ENCODE measurements at places on chromosomes 12 and 14.

GRCh38 chr12:58190618-58191017 lies 249.3 kb downstream of the ATP23 start:
- DNase-seq: no peak

- no peak for DNase-seq
Observed at GRCh38 chr14:42624980-42625761, 1018.5 kb downstream of the LRFN5 start.

DNA sequence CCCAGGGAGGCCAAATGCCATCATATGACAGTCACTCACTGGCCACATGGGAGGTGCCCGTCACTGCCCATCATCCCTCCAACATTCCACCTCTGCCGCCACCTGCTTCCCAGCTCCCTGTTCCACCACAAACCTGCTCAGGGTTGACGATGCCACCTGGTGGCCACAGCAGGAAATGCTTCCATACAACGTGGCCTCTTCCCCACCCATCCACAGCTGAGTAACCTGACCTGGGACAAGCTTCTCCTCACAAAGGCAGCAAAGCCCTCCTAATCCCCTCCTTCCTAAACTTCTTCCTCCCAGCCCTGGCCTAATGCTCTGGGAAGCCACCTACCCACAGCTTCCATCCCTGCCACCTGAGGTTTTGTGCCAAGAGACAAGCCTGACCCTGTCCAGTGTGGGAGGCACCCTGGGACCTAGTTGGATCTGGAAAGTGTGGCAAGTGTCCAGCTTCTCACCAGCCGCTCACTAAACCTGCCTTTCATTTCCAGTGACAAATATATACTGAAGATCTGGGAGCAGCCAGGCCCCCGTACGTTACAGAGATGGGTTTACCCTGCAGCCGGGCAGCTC lies 4.3 kb downstream of the DEGS2 start:
- DNase-seq: no peak

- DNase-seq: no peak
Observed at GRCh38 chr14:67986131-67986841, 166.7 kb downstream of the RAD51B start.

- DNase-seq: no peak
Observed at GRCh38 chr12:53069621-53070410, 9.4 kb downstream of the SPRYD3 start.

DNA sequence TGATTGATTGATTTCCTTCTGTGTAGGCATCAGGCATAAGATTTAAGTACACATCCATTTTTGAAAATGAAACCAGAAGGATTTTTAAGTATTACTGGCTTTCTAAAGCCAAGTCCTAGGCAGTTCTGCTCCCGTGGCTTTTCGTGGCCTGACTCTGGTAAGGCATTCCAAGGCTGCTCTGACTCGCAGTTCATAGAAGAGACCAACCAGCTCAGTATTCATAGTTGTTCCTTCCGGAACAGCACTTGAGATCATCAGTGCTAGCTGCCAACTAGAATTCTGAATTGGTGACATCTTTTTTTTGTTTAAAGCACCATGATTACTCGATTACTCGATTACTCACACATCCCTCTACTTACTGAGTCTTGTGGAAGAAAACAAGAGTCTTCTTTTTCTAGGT lies 25.9 kb downstream of the SUDS3 start:
- DNase-seq: no peak

DNA sequence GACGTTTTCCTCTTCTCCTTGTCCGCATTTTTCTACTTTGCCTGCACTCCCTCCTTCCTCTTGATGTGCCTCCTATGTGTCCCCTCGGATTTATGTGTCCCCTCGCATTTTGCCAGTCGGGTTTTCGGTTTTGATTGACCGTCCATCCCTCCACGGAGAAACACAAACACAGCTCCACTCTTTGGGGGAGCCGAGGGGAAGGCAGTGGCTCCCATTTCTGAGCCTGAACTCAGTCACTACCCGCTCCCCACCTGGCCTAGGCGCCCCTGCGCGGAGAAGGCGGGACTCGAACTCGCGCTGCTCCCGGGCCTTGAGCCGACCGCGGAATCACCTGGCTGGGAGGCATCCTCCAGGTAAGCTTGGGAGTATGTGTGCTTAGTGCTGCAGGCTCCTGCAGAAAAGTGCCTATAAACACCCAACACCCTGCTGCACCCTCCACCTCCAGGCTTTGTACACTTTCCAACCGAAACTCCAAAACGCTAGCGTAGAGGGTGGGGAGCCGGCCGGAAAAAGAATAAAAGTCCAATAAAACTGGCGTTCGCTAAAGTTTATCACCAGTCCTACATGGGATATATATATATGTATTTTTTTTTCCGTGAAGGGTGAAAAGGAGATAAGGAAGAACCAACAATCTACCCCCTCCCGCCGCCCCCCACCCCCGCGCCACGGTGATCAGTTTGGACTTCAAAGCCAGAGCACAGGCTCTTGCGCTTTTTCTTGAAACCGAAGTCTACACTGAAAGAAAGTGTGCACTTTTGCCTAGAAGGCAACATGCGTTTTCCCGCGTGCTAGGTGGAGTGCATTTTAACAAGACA lies 3.3 kb upstream of the CCND2 start:
- no peak for DNase-seq

GRCh38 chr12:80299976-80300375 lies 144.1 kb upstream of the PTPRQ start:
- DNase-seq: no peak

DNA sequence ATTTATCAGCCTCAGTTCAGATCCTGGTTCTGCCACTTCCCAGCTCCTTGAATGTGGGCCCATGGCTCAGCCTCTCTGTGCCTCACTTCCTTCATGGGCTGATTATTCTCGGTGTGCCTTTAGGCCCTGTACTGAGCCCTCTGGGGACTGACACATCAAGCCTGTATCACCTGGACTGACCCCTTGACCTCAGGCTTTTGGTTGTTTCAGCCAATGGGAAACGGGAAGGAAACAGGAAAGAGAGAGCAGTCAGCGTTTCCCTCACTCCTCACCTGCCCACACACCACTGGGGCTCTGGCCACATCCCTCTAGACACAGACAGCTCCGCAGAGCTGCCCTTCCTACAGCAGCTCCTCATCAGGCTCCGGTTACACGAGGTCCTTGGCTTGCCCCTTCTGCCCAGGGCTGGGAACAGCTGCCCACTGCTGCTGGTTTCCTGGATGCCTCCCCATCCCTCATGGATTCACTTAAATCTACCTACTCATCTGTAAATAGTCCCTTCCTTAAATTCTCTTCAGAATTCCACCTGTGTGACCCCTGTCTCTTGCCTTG lies 37.0 kb upstream of the ITPR2 start:
- no peak for DNase-seq

DNA sequence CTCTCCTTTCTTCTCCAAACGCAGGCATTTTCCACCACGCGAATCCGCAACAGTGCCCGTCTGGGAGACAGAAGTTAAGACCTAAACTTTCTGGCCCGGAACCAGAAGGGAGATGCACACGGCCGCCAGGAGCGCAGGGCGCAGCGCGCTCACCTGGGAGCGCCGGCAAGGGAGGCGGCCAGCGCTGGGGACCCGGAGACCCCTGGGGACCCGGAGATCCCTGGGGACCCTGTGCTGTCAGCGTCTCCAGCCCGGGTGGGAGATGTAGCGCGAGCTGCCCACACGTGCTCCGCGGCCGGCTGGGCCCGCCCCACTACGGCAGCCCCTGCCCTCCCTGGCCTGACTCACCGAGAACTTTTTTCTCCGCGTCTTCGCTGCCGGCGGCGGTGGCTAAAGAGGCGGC lies 620 bp downstream of the YBX3 start:
- DNase-seq: no peak

DNA sequence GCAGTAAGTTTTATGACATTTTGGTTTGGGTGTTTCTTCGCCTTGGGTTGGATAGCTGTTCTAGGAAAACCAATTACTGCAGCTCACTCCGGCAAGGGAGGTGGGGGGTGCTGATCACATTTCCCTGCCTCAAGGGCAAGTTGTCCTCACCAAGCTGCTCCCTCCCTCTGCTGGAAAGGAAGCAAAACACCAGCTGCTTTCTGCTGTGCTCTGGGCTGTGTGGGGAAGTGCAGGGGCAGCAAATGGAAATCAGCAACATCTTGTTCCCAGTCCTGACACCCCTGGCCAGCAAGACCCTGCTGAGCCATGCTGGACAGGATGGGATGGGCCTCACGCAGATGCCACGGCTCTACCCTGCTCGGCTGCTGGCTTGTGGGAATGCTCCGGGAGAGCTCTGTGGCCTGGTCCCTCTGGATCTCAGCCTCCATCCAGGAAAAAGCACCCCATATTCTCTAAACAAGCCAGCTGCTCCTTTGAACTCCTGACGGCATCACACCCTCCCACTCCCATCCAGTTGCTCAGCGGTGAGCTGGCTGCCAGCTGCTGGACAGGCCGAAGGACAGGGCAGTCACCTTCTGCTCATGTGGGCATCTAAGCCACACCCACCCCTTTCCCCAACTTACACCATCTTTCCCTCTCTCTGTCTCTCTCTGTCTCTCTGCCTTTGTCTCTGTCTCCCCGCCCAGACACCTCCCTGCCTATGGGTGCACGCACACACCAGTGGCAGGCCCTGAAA lies 52.4 kb upstream of the EIF5 start:
- no peak for DNase-seq

- no peak for DNase-seq
Observed at GRCh38 chr14:89294872-89295271, 122.2 kb downstream of the FOXN3 start.

DNA sequence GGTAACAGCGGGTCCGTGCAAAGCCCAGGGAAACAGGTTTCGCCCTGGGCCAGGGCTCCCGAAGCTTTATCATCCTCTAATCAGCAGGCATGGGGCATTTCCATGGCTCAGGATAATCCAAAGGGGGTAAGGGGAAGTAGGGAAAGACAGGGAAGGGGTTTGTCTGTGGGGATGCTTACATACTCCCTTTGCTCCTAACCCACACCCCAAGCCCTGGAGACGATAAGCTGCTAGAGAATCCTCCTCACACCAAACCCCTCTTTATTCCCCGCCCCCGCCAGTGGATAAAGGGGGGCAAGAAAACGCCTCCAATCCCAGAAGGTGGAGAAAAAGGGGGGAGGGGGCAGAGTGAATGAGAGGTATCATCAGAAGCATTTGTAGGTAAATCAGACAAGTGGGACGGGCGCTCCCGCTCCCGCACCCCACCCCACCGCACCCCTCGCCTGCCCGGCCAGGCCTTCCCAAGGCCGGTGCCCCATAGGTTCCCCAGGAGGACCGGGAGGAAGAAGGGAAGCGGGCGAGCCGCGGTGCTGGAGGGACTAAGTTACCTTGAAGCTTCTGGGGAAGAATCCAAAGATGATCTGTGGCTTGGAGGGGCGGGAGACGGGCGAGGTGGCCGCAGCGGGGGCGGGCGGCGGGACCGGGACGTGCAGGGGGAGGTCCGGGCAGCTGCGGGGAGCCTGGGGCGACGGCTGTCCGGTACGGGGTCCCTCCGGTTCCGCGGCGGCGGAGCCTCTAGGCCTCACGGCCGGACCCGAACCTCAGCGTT lies 762 bp downstream of the PPP2R5E start:
- no peak for DNase-seq

- DNase-seq: no peak
Observed at GRCh38 chr12:53048033-53048779, 1.7 kb upstream of the TNS2 start.

DNA sequence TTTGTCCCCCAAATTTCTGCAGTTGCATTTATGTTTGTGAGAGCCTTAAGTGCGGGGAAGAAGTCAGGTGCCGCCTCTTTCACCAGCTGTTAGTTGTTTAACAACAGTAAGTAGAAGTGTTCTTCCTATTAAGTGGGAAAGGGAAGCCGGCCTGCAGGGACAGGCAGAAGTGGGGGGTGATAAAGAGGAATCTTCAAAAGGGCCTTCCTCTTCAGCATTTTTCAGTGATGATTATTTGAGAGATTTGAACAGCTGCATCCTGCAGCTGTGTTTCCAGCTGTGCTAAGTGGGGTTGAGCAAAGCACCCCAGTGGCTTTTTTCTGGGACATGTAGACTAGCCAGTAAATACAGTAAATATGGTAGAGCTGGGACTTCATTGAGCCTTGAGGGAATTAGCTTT lies 32.1 kb upstream of the SLC38A1 start:
- DNase-seq: no peak

DNA sequence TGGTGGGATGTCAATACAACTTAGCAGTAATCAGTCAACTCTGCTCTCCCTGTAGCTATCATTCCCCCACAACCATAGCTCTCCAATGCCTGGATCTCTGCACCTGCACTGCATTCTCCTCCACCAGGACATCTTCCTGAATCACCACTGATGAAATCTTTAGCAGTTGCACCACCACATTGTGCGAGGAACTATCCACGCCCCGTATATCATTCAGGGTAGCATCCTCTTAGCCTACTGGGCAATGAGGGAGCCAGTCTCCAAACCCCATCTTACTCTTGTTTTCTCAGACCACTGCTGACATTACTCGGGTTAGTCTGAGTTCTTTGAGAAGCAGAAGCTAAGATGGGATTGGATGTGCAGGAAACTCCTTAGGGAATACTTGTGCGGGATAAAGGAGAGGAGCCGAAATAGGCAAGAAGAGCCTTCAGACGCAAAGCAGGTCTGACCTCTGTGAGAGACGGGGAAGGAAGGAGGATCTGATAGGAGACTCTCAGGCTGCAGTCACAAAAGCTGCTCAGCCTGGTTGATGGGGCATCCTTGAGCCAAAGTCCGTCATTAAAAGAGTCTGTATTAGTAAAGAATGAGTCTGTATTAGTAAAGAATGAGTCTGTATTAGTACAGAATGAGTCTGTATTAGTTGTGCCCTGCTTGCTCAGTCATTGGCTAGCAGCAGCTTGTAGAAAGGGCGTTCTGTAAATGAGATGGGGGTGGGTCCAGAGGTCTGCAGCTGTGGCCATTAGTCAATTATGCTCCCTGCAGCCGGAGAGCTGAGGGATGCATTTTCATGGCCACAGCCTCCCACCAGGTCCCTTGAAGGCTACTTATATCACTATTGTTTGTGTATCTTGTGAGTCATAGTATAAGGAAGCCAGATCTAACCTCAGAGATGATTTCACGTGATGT lies 49.6 kb upstream of the RASSF3 start:
- DNase-seq: no peak

GRCh38 chr12:25083211-25083610 lies 111.7 kb downstream of the DNAI7 start:
- no peak for DNase-seq

DNA sequence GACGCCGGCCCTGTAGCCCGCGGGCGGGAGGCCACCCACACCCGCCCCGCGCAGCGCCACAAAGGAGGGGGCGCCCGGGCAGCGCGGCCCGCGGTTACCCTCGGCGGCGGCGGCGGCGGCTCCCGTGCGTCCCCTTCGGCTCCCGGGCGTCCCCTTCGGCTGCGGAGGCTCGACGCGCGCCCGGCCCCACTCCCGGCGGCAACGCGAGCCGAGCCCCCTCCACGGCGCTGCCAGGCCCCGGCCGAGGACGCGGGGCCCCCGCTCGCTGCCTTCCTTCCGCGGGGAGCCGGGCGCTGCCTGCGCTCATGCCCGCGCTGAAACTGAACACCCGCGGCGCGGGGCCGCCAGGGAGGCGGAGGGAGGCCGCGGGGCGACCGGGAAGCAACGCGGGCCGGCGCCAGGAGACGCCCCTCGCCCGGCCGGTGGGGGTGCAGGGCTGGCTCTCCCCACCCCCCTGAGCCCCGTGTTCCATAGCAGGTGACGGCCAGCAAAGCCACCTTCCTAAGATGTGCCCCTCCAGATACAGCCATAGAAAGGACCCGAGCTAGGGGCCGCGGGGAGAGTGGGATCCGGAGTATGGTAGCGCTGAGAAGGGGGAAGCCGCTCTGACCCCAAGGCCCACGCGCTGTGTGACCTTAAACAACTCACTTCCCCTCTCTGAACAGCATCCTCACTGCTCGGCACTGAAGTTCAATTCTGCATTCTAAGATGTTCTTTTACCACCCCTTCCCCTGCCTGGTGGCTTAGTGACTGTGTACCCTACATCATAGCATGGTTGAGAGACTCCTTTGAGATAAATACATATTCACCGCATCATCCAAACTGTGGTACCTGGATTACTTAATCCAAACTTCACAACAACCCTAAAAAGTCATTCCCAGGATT lies 42.8 kb downstream of the KDM2B start:
- DNase-seq: no peak

- no peak for DNase-seq
Observed at GRCh38 chr12:113333877-113334785, 778 bp downstream of the SLC8B1 start.

Data from NCI-H2081 treated with DMSO at 0.1 percent for 48 hours (cell line).